ENCODE measurements at places on chromosomes 5 and 9.
A peak's percentile ranks its signal among the peaks of the same experiment; 100 is the strongest.

DNA sequence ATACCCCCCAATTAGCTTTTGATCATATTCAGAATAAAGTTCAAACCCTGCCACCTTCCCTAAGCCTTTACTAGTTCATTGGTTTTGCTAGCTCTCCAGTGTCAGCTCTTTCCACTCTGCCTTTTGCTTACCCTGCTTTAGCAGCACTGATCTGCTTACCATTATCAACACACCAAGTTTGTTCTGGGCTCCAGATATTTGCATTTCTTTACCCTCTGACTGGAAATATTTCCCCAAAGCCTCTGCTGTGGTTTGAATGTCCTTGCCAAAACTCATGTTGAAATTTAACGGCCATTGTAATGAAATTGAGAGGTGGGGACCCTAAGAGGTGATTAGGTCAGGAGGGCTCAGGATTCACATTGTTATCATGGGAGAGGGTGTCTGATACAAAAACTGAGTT lies 99.5 kb downstream of the GCNT1 start:
- DNase-seq = no peak

- peak; percentile 33 for DNase-seq
Measured at GRCh38 chr5:171957591-171958251, 48.7 kb downstream of the FBXW11 start.

DNA sequence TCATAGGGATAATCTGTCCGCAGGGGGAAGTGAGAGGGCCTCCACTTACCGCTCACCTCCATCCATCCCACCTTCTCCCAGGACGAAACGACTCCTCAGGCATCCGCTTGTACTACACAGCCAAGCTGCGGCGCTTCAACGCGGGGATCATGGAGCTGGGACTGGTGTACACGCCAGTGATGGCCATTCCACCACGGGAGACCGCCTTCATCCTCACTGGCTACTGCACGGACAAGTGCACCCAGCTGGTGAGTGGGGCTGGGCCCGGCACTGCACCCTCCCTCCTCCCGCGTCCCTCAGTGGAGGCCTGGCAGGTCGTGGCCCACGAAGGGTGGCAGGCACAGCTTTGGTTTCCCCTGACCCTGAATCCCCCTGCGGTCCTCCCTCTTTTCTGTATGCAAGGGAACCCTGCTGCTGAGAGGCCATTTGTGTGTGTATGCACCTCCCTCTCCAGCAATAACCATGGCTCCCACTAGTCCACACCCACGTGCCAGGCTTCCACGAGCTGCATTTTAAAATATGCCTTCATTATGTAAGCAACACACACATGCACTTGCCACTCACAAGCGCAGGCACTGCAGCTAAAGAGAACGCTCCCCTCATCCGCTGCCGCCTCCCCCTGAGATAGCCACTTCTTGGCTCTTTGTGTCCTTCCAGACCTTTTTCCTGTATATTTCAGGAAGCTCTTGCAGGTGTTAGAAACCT lies 11.8 kb downstream of the DBH start:
- DNase-seq = no peak

GRCh38 chr9:7906783-7907550 lies 107.4 kb upstream of the DMAC1 start:
- no peak for DNase-seq

GRCh38 chr5:115532517-115532916 lies 12.1 kb downstream of the FEM1C start:
- DNase-seq = peak; percentile 6
